Hematopoietic multipotent progenitor cell treated with erythropoietin and hydrocortisone succinate and interleukin-3 and kit ligand, for 6 days (in vitro differentiated cells): ENCODE measurements at places on chromosomes 3 and 15.

DNA sequence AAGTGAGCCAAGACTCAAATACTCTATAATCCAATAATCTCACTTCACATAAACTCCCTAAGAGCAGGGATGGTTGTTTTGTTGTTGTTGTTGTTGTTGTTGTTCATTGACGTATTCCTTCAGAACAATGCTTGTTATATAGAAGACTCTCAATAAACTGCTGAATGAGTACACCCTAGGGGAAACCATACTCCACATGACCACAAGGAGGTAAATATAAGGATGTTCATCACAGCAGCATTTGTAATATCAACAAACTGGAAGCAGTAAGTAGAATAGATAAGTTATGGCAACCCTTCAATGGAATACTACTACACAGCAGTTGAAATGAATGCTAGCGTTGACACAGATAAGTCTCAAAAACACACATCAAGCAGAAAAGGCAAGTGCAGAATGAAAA, 62.4 kb upstream of the STIMATE start:
- DNase-seq = no peak

DNA sequence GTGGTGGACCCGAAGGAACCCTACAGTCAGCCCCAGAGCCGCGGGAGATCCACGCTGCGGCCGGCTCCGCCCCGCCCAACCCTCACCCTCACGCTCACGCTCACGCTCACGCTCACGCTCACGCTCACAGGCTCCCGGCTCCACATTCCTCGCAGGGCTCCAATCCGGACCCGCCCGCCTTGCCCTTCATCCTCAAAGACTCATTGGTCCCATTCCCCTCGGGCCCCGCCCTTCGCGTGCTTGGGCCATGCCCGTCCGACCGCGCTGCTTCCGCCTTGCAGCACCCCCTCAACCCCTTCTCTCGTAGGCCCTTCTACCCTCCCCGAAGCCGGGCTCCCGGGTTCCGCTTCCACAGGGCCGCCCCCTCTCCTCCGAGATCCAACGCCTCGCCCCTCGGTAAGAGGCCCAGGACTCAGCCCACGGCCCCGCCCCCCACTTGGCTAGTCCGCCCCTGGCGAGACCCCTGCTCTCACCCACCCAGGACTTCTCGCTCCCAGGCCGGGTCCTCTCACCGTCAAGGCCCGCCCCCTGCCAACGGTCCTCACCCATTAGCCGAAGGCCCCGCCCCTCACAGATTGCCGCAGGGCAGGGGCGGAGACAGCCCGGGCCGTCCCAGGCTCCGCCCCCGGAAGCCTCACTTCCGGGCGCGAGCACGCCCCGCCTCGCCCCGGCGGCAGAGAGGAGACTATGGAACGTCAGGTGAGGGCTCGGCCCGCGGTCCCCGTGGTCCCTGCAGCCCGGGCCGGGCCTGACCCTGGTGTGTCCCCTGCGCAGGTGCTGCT, at the start of gene APEH:
TSS of gene APEH (plus strand) at position 637 of the 782 bp plus-strand sequence. CDS start at position 688, 51 bp downstream.
- DNase-seq = peak; percentile 99

DNA sequence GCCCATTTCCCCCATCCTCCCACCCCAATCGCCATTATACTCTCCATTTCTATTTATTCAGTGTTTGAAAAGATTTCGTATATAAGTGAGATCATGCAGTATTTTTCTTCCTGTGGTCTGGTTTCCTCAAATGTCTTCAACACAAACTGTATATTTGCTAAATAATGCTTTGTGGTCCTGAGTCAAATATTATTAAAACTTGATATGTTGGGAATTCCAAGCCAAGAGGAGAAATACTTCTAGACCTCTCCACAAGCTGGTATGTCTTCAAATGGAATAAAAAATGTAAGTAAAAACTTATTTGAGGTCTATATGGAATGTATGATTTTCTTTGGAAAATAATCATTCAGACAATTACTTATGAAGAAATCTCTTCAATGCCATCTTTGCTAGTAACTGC, 122.5 kb upstream of the TSC22D2 start:
- DNase-seq = no peak

DNA sequence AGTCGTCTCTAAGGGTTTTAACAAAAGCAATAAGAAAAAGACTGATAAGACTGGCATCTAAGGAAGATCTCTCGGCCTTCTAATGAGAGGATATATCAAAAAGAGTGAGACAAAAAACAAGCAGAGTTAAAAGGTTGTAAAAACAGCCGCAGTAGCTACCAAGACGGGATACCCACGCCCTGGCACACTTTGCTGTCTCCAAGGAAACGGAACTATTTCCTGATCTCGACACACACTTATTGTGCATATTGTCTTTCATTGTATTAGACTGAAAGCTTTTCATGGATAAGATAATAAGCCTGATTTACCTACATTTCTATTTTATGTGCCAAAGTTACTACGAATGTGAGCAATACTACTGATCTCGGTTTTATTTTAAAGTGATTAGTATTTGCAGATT, 161.5 kb upstream of the MCTP2 start:
- DNase-seq = no peak

GRCh38 chr3:139940622-139941021, 5.6 kb downstream of the CLSTN2 start:
- no peak for DNase-seq

DNA sequence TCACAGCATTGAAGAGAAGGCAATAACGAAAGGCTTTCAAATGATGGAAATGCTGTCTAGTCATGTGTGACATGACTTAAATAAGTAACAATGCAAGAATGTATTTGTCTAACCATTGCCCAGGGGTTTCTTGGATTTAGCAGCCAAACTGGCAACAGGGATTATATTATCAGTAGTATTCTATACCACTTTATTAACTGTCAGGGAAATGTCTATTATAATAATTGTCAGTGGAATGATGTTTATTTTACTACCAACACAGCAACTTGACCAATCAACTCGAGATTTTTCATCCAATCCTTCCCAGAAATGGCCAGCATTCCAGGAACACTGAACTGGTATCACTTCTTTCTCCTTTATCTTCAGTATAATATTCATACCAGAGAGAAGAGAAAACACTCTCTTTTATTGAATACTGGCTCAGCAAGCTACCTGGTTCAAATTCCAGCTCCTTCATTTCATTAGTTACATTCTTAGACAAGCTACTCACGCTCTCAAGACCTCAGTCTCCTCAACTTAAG, 66.2 kb downstream of the FOXP1 start:
- DNase-seq = no peak

DNA sequence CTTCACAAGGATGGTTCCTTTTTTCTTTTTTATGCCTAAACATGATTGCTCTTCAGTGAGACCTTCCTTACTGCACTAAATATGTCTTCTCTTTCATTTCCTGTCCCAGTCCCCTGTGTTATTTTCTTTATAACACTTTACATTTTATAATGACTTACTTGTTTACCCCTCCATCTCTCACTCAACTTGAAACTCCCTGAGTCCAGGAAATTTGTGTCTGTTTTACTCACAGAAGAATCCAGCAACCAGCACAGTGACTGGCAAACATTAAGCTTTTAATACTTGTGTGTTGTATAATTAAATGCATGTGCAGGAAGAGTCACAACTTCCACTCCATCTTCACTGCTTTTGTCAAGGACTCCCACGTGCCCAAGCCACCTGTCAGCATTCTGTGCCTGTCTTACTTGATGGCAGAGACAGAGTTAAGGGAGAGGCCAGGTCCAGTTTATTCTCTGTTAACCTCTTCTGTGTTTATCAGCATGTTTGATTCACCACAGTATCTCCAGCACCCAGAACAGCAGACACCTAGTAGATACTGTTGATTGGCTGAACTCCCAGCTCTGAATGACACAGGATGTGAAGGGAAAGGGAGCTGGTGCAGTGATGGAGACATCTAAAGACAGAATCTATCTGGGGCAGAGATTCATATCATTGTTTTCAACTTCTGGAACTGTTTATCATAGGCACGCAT, 42.8 kb downstream of the SSR3 start:
- DNase-seq = no peak

GRCh38 chr3:139187648-139188047, 143.0 kb upstream of the PRR23C start:
- peak; percentile 9 for DNase-seq

DNA sequence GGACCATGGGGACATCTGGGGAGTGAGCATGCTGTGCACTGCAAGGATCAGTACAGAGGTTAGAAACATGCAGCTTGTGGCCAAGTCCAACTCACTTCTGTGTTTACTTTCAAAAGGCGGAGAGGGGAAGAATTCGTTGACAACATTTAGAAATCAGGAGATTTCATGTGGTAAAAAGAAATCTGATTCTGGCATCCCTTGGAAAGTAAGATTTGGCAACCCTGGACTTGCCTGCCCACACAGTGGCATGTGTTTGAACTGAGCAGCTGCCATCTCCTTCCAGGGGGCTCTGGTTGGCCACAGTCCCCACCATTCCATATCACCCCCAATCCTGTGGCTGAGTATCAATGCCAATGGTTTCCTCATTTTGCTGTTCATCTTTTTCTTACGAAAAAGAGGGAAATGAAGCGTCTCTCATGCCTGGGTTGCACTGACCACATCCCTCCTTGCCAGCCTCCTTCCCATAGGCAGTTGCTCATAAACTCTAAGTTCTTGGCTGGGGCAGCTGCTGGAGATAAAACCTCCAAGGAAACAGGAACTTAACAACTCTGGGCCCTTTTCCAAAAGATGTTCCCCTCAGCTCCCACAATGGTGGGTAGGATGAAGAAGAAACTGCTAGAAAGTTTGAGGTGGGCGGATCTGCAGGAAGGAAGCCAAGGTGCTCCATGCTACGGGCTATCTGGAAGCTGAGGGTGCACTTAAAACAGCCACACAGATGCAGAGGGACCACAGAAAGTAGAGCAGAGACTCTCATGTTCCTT, 29.2 kb downstream of the SLC6A11 start:
- peak; percentile 2 for DNase-seq

DNA sequence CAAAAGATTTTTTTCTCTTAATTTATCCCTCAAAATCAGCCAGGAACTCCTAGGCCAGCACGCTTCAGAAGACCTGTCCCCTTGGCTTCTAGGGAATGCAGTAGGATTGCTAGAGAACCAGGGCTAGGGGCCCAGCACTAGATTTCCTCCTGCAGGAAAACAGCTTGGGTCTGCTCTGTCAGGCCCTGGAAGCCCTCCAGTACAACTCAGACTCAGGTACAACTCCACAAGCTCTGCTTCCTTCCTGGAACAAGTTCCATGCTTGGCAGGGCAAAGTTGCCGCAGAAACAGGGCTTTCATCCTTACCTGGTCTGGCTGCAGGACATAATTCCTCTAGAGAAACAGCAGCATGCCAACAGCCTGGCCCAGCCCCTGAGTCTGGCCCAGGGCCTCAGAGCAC, 96.1 kb upstream of the CTNNB1 start:
- DNase-seq = no peak

GRCh38 chr3:160183345-160184076, 41.7 kb upstream of the C3orf80 start:
- peak; percentile 55 for DNase-seq

- no peak for DNase-seq
These were observed 124.7 kb downstream of the MYRIP start for GRCh38 chr3:39933986-39934693.

DNA sequence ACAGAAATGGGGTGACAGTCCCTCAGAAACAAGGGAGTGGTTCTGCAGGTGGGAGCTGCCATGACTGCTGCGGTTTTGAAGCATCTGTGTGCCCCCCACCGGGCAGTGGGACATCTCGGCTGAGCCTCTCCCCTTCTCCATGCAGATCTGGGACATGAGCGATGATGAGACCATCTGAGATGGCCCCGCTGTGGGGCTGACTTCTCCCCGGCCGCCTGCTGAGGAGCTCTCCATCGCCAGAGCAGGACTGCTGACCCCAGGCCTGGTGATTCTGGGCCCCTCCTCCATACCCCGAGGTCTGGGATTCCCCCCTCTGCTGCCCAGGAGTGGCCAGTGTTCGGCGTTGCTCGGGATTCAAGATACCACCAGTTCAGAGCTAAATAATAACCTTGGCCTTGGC, 89.0 kb downstream of the VGLL4 start:
- no peak for DNase-seq

- peak; percentile 47 for DNase-seq
These were observed 173.8 kb upstream of the TLE3 start for GRCh38 chr15:70271422-70272088.

GRCh38 chr3:150426292-150426691, 18.2 kb downstream of the TSC22D2 start:
- DNase-seq = no peak

DNA sequence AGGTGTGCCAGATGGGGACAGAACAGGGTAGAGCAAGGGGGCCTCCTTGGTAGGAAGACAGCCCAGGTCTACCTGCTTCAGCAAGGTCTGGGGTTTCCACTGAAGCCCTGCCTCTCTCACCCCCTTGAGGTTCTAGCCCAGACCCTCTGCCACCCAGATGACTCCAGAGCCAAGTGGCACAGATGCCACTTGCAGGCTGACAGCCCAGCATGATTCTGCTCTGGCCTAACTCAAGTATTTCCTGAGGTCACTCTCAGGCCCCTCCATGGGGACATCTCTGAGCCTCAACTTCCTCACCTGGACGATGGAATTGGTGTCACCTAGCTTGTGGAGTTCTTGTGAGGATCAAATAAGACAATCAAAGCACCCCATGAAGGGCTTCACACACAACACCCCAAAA, 23.9 kb downstream of the PLXNB1 start:
- DNase-seq = no peak

DNA sequence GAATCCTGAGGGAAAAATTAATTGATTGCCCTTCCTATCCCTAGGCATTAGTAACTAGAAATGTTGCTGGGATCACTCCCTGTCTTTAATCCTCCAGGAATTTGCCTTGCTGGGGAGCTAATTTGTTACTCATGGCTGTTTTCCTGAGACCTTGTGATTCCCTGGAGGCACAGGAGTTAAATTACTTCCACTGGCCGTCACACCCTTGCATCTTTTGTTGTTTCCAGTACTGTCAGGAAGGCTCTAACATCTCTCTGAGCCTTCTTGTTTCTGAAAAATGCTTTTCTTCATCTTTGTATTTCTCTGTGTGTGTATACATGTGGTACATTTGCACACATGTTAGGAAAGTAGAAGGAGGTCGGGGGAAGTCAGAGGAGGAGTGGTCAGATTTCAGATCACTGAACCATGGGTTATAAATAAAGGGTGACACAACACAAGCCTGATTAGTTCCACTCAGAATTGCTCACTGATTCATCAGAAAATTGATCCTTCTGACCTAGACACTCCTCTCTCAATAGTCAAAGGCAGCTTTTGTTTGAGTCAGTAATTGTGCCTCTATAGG, 23.5 kb upstream of the LRRFIP2 start:
- no peak for DNase-seq

- no peak for DNase-seq
These were observed 16.8 kb downstream of the GABRR3 start for GRCh38 chr3:98018301-98018700.

- peak; percentile 79 for DNase-seq
These were observed 338.3 kb upstream of the ZNF385D start for GRCh38 chr3:22089284-22089683.

DNA sequence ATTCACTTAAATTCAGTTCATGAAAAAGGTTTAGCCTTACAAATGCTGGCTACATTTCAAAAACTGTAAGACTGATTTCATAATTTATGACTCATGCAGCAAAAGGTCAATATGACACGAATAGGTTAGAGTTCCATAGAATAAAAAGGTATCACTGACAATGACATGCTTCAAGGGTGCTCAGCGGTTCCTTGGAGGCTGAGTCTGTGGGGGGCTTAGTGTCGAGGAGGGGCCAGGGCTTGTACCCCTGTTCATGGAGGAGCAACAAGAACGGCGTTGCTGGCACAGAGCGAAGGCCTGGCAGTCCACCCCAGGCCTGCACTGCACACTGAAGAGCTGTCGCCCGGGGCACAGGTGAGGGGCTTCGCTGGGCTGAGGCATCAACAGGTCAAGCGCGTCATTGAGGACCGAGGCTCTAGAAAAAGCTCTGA, 174.2 kb downstream of the NR1D2 start:
- no peak for DNase-seq

- peak; percentile 28 for DNase-seq
These were observed 390 bp downstream of the STARD5 start for GRCh38 chr15:81323559-81323943.
